NCI-H1436 (cell line): ENCODE measurements at places on chromosomes 13 and 19.

- DNase-seq, result no peak
Observed at GRCh38 chr13:44921931-44922758, 67.1 kb downstream of the NUFIP1 start.

GRCh38 chr13:42600943-42601342 lies 27.0 kb downstream of the TNFSF11 start:
- DNase-seq, result no peak

DNA sequence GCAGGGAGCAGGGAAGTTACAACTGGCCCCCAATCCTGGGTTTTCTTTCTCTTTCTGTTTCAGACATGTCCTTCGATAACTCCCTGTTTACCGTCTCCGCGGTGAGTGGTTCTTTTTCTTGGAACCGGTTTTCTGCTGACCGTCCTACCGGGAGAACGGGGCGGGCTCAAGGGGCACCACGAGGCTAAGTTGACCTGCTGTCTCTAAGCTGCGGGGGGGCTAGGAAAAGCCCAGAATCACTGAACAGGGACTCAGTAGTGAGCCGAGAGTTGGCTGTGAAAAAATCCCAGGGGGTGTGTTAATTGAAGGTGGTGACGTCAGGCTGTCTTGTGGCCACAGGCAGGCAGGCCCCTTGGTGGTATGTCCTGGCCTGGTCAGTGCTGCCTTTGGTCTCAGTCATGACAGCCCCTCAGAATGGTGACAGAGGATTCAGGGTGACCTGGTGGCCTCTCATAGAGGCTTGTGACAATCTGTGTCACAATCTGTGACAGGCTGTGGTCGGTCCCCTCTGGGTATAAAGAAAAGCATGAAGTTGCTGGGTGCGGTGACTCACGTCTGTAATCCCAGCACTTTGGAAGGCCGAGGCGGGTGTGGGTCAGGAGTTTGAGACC lies 8.1 kb upstream of the CARM1 start:
- DNase-seq, result no peak

DNA sequence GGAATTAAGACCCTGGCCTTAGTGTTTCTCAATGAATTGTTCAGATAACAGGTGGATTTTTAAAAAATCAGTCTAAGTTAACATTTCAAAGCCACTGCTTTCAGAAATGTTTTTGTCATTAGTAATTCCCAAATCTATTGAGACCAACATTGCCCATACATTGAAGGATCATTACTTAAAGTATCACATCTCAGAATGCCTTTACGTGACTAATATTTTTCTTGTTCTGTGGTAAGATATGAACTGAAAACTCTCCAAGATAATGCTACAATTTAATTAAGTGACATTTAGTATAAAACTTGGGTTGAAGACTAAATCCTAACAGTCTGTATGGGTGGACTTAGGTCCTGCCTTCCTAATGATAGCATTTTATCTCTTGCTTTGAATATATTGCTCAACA lies 59.4 kb upstream of the POSTN start:
- DNase-seq, result no peak

- no peak for DNase-seq
Observed at GRCh38 chr13:32791545-32792172, 205.4 kb downstream of the PDS5B start.
